Activated T-cell treated with anti-CD3 and anti-CD28 coated beads for 1 hour (primary cell): ENCODE measurements at places on chromosomes 6 and 20.

DNA sequence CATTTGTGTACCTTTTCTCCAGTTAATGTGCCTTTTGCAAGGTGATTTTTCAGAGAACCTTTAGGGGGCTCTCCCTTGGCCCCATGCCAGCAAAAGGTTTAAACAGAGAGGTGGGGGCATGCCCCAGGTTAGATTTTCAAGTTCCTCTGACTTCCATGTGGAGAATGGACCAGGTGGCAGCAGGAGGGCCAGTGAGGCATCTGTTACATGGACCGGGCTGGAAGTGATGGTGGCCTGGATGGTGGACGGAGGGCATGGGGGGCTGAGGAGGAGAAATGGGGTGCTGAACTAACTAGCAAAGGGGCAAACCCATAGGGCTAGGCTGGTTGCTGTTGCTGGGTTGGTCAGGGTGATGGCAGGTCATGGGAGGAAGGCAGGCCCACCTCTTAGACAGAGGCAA is 20.7 kb upstream of the BPI start:
- DNase-seq = no peak

DNA sequence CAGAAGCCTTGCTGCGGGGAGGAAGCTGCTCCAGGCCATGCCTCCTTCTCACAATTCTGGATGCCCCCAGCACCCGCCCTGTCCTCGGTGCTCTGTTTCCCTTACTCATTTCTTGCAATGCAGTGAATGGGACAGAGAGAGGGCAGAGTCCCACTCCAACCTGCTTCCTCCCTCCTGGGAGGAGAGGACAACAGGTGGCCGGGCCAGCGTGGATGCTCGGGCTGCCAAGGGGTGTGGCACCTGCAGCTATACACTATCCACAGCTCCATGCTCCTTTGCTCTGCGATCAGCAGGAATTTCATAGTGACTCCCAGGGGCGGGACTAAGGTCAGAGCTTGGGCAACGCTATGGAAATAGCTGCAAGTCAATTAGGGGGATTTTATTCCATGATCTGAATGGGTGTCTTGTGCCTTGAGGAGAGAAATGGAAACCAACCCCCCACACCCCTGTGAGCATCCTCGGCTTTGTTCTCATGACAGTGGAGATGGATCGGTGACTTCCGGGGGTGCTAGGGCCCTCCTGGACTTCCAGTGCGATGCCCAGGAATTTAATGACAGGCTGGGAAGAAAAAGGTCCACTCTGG is 192.5 kb downstream of the MYLK4 start:
- DNase-seq = no peak

GRCh38 chr6:38269461-38270172 is 370.1 kb downstream of the BTBD9 start:
- no peak for DNase-seq

DNA sequence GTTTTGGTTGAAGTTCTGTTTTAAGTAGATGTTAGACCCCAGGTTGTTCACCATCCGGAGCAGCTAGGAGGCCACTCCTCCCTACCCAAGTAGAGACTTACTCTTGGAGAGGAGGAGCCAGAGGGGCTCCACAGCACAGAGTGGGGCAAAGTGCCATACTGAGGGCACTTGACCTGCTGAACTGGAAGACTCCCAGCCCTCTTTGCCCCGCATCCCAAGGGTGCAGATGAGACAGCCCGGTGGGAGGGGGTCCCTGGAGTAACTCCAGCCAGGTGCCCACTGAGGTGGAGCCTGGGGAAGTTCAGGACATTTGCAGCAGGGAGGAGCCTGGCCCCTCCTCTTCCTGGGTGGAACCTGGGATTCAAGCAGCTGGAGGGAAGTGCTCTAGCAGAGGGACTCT is 102.1 kb upstream of the GPR6 start:
- no peak for DNase-seq

DNA sequence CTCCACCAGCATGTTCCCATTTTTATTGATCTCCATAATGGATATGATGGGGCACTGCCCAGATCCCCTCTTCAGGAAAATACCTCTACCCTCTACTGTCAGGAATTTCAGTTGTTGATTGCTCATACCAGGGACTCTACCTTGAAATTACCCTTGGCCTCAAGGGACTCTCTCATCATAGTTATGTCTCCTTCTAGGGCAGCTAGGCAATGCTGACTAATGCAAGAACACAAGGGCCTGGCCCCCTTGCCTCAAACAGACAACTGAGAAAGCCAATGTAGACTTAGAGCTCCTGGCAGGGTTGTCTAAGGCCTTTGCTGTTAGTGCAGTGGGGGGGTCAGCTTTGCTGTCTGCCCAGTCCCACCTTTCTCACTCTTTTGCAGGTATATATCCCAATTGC is 493.1 kb downstream of the BTBD3 start:
- no peak for DNase-seq

DNA sequence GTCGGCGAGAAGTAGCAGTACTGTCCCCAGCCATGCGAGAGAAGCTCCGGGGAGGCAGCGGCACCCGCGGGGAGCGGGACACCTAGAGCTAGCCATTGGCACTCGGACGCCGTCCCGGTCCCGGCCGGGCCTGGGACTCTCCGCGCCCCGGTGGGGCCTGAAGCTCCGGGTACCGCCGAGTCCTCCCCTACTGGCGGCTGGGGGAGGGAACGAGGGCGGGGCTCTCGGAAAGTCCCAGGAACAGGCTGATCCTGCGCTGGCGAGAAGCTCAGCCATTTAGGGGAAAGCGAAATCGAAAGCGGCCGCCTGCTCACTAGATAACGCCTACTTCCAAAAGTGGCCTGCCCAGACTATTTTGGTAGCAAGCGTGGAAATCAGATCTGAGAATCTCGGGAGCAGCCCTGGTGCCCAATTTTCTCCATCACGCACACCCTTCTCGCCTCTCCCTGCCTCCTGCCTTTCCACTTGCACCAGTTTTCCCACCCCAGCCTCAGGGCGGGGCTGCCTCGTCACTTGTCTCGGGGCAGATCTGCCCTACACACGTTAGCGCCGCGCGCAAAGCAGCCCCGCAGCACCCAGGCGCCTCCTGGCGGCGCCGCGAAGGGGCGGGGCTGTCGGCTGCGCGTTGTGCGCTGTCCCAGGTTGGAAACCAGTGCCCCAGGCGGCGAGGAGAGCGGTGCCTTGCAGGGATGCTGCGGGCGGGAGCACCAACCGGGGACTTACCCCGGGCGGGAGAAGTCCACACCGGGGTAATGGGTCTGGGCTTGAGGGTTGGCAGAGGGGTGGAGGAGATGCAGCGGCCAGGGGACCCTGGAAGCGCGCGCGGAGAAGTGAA is at the start of the genes PSMB9 and TAP1:
Gene PSMB9 (plus strand): TSS at position 652 of the 835 bp plus-strand sequence. CDS start 38 bp downstream, at position 690.
Gene TAP1 (minus strand): TSS at position 164 of the 835 bp plus-strand sequence. CDS start 68 bp downstream, at position 96.
- DNase-seq = peak; percentile 88

GRCh38 chr20:605237-605636 is 4.9 kb downstream of the TCF15 start:
- no peak for DNase-seq

- DNase-seq = no peak
These were observed 76.7 kb downstream of the RREB1 start for GRCh38 chr6:7184502-7184901.

DNA sequence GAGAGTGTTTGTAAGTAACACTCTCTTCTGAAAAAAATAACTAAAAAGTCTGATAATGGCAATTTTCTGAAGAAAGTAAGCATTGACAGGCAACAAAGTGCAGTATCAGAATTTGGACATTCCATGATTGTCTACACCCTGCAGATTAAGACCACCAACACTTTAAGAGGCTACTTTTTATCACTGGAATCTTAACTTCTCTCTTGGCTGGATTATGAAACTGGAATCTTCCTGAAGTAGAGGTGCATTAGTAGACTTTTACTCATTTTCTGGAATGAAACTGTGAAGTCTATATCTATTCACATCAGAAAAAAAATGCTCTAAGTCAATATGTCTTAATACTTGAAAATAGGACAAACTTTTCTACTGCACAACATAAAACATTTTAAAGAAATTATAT is 547.5 kb downstream of the COL12A1 start:
- no peak for DNase-seq

DNA sequence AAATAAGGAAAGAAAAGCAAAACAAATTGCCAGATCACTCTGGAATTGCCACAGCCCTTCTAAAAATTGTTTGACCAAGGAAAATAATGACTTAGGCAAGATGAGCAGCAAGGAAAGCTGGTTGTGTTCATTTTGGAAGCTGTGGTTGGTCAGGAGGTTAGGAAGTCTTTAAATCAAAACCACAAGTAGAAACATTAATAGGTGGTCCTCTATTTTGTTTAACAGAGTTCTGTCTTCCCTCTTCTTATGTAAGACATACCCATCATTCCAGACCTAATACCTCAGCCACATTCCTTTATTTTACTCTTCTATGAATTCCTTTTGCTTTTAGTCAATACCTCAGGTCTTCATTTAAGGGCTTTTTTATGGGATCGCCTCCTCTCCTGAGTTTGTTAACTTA is 422.2 kb upstream of the PLCB4 start:
- no peak for DNase-seq
